ENCODE measurements at places on chromosomes 2 and 18.

DNA sequence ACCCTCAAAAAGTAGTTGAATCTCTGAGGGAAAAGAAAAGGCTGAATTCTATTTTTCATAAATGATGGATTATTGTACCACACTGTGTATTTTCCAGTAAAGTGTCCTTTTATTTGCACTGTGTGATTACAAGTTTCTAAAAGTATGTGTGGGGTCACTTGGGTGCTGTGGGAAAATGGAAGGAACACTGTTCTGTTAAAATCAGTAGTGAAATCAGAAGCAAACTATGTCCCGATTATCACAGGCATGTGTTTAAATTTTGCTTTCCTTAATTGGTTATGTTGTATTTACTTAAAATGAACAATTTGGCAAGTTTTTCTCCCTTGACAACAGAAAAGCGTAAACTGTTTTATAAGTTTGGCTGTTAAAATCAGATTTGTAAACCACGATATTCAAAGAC is 353.1 kb downstream of the ARHGAP15 start:
- DNase-seq = no peak

DNA sequence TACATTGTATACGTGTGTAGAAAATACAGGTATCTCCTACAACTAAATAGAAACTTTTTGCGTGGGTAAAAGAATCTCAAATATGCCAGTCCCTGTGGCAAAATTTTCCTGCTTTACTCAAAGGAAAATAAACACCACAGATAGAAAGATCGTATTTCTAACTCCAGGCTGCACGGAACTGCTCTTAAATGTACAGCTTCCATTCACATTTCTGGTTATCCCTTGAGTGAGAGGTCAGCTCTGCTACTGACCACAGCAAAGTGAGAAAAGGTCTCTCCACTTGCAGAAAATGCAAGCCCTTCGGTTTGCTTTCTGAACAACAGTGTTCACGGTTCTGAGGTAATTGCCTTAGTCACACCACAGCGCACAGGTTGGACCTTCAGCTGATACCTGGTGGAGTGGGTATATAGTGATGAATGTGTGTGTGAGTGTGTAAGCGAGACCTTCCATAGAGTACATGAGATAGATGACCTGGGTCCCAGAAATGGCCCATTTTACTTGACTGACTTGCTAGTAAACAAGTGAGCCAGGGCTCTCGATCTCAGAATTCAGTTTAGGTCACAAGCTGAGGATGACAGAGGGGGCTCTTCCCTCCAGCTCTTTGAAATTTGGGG is 52.1 kb downstream of the ALPK2 start:
- DNase-seq = no peak

DNA sequence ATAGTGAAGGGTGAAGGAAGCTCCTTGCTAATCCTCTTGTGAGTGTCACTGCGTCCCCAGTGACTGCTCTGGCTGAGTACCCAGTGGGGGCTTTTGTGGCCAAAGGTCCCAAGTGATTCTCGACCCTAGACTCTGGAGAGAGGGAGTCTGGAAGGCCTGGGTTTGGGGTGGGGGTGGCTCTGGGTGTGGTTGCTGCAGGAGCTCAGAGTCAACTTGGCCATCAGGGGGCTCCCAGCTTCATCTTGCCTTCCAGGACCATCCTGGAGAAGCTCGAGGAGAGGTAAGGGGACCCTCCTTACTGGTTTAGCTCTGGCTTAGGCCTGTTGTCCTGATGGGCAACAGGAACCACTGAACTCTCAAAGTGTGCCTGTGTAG is 592 bp downstream of the PSD4 start:
- DNase-seq = no peak

DNA sequence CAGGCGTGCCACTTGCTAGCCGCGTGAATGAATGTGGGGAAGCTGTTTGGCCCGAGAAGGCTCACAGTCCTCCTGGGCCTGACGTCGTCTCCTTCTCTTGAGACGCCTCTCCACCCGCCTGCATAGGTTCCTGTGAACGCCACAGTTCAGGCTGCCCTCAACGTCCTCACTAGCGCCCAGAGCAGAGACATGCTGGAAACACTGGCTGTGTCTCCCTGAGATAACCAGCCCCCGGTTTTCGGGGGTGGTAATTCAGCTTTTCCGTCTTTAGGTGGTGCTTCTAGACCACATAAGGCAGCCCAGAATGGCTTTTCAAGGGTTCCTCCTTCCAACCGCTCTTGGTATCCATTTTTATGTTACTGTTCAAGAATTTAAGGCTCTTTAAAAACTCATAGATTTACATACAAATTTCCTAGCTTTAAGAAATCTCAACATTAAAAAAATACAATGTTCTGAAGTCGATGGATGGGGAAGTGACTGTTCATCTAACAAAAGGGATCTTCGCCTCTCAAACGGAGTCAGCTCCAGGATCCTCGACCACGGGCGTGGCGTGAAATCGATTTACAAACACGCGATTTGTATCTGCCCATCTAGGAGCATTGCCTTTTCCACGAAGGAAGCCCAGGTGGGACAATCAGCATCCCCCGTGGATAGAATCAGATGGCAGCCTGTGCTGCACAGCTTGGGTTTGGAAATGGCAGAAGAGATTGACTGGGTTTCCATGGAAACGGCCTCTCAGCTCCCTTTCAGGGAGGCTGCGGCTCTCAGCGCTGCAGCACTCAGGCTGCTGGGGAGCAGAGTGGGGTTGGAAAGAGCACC is 110.6 kb upstream of the PXDN start:
- peak; percentile 54 for DNase-seq

GRCh38 chr2:222353993-222354392 is 55.2 kb upstream of the PAX3 start:
- DNase-seq = no peak

GRCh38 chr2:64657411-64657810 is 3.7 kb upstream of the SERTAD2 start:
- DNase-seq = no peak

GRCh38 chr2:240068193-240068592 is 14.9 kb upstream of the OR6B3 start:
- no peak for DNase-seq

DNA sequence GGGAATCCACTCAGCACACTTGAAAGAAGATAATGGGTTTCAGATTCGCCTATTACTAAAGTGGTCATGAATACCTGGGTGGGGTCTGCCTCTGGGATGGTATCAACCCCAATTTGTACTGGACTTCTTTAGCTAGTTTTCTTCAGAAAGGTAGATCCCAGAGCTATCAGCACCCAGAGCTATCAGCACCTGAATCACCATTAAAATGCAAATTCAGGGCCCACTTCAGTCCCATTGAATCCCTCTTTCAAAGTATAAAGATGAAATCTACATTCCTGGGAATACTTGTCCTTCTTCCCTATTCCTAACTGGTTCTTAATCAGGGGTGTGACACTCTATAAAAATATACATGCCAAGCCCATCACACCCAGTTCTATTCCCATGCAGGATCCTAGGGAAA is 914.3 kb downstream of the DCC start:
- no peak for DNase-seq

- no peak for DNase-seq
Measured at GRCh38 chr2:54897420-54898310, 152.6 kb downstream of the RTN4 start.

DNA sequence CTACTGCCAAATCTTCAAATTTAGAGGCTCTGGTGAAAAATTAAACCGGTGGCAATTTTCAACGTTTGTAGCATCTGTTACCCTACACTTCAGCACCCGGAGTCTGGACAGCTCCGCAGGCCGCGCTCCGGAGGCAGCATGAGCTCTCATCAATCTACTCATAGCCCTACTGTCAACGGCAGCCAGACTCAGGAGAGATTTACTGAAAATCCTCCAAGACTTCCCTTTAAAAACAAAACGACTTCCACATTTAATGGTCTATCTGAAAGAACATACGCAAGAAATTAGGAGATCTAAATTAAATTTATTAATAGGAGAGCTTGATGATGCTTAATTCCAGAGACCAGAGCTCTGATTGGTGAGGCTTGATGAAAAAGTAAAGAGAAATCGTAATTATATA is 970 bp upstream of the ADCYAP1 start:
- peak; percentile 66 for DNase-seq

DNA sequence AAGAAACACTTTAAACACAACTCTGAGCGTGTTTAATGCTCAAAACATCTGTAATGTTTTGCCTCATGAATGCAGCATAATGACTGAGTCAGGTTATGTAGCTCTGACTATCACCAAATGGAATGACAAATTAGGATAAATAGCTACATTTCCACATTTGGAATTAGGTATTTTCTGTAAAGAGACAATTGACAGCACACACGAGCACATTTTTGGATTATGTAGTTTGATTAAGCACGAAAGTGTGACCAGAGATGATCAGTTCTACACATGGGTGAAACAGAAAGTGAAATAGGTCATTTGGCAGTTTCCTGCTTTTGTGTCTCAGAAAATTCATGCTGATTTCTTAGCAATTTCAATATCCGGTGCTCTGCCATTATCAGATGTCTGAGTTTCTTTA is 29.0 kb downstream of the LPIN1 start:
- DNase-seq = peak; percentile 15

DNA sequence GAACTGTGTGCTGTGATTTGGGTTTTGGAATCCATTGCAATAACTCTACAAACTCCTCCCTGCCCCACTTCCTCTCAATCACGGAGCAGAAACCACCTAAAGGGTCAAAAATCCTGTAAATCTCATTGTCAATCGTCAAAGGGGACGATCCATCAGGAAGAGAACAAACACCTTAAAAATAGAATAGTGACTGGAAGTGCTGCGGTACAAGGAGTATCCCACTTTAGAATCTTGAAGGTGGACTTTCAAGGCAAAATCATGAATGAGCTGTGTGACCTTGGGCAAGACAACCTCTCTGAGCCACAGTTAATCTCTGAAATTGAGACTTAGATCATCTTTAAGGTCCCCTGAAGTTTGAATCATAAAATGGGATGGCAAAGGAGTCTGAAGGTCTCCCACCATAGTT is 5.9 kb downstream of the PMAIP1 start:
- DNase-seq = no peak

DNA sequence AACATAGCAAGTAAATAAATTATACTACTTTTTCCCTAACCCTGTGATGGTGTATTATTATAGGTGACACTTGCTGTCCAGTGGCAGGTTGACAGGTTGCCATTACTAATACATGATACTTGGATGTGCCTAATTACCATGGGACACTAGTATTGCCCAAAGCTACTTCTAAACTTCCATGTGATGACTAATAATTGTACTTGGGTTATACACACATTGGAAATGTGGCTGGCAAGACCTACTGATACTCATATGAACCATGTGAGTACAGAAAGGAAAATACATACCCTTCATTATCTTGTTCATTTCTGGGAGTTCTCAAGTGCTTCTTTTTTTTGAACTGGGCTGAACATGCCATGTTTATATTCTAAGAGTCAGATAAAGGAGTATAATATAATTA is 156.4 kb downstream of the IKZF2 start:
- DNase-seq = no peak

DNA sequence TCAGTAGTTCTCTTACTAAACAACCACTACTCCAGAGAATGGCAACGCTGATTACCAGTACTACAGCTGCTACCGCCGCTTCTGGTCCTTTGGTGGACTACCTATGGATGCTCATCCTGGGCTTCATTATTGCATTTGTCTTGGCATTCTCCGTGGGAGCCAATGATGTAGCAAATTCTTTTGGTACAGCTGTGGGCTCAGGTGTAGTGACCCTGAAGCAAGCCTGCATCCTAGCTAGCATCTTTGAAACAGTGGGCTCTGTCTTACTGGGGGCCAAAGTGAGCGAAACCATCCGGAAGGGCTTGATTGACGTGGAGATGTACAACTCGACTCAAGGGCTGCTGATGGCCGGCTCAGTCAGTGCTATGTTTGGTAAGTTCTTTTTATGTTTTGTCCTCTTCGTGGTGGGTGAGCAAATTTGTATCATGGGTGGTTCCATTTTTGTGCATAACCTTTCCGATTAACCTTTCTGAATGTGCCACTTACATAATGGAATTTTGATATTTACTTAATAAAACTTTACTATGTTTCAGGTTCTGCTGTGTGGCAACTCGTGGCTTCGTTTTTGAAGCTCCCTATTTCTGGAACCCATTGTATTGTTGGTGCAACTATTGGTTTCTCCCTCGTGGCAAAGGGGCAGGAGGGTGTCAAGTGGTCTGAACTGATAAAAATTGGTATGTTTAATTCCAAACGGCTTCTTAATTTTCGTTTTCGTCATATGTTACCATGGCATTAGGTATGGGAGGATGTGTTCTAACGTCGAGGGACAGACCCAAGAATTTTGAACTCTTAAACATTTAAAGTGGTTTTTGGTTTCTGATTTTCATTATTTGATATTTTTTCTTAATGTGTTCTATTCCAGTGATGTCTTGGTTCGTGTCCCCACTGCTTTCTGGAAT is 1.3 kb downstream of the SLC20A1 start:
- DNase-seq = peak; percentile 51

DNA sequence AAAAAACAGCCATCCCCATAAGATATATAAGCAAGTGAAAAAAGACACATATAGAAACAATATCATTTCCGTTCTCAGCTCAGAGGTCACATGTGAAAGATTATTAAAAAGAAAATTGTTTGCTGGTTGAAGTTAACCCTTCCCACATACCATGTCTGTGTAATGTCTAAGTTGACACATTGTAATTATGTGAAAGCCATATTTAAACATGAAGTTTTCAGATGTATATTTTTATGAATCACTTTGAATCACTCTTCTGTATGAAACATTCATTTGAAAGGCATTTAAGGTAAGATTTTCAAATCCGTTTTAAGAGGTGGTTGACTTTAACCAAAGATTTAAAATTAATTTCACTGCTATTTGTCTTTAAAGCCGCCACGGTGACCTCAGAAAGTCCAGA is 441.9 kb downstream of the RND3 start:
- no peak for DNase-seq

- DNase-seq = no peak
Measured at GRCh38 chr18:61086657-61087056, 246.6 kb upstream of the CDH20 start.

DNA sequence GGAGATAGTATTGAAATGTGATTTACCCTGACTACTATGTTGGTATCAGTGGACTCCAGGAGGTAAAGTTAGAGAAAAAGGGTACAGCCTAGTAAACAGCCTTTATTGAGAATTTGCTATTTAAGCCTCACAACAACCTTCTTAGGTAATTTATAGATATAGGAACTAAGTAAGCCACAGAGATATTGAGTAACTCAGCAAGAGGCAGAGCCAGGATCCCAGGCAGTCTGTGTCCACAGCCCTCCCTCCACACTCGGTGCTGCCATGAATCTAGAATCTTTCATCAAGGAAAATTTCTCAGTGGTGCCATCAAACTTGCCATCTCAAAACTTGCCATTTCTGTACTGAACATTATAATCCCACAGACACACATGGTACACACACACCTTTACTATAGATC is 170.9 kb downstream of the CAPN13 start:
- no peak for DNase-seq

- no peak for DNase-seq
Measured at GRCh38 chr2:72685638-72686213, 140.1 kb downstream of the EXOC6B start.

- no peak for DNase-seq
Measured at GRCh38 chr2:15939556-15939853, 845 bp upstream of the MYCN start.

GRCh38 chr2:71749671-71750101 is 296.3 kb downstream of the DYSF start:
- DNase-seq = no peak

DNA sequence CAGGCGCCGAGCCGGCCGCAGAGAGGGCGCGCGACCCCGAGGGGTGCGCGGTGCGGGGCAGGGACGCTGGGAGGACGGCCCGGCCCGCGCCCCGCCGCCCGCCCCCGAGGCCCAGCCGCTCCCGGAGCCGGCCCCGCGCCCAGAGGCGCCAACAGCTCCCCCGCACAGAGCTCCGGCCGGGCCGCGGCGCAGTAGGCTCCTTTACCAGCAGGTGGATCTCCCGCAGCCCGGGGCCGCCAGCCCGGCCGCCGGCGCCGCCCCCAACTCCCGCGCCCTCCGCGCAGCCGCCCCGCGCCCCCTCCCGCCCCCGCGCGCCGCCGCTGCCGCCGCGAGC is 258 bp downstream of the MGAT4A start:
- peak; percentile 66 for DNase-seq

Measured in RPMI8226 (cell line).